ENCODE measurements at places on chromosomes 1 and 21.

- peak; percentile 98 for DNase-seq
Measured at GRCh38 chr1:150613061-150613920, 16.1 kb downstream of the ENSA start.

DNA sequence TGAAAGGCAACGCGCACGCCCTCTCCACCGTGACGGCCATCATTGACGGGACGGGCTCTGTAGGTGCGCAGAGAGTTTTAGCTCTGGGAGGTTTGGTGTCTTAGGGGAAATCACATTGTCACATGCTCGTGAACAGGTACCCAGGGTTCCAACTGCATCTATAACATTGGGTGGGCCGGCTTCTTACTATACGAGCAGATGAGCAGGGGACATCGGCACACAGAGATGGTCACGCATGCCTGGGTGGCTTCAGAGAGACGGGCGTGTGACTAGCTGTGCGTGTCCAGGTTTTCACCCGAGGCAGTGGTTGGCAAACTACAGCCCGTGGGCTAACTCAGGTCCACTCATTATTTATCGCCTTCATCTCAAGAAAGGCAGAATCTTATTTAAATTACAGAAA is 54.7 kb downstream of the SLC37A1 start:
- DNase-seq: no peak

DNA sequence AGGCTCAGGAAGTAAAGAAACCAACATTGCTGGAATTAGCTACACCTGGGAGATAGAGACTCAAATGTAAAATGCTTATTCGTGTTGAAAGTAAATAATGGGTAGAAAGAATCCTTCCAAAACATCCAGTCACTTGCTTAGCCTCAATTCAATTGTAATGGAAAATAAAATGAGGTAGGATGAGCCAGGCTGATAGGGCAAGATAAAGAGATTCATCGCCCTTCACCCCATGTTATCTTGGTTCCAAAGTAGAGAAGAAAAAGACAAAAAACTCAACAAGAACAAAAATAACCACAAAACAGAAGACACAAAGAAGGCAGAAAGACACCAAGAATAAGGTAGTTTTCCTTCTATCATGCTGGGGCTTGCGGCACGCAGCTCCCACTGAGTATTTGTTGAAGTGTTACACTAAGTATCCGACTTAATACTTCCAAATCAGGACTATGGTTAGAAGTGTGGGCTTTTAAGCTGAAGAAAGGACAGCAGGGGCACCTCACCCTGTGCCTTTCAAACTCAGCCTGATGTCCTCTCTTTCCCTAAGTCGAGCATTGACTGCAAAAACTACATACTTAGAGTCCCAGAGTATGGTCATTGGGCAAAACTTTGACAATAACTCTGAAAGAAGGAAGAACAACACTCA is 202.1 kb downstream of the VAV3 start:
- DNase-seq: no peak

- no peak for DNase-seq
Measured at GRCh38 chr1:15507278-15507677, 16.7 kb downstream of the CASP9 start.

GRCh38 chr1:25560788-25561187 is 17.4 kb downstream of the LDLRAP1 start:
- no peak for DNase-seq

DNA sequence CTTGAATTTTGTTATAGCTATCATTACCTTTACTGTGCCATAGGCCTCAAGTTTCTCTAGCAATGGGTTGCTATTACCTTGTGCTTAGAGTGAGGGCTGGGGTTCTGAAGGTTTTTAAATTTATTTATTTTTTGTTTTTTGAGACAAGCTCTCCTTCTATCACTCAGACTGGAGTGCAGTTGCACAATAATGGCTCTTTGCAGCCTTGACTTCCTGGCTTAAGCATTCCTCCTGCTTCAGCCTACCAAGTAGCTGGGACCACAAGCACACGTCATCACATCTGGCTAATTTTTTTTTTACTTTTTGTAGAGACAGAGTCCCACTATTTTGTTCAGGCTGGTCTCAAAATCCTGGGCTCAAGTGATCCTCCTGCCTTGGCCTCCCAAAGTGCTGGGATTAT is 41.5 kb downstream of the SNX27 start:
- DNase-seq: peak; percentile 89

GRCh38 chr1:10834770-10835412 is 38.4 kb upstream of the CASZ1 start:
- no peak for DNase-seq

- DNase-seq: no peak
Measured at GRCh38 chr1:66415281-66415680, 118.7 kb upstream of the SGIP1 start.

- no peak for DNase-seq
Measured at GRCh38 chr1:85449356-85449755, 15.6 kb downstream of the DDAH1 start.

DNA sequence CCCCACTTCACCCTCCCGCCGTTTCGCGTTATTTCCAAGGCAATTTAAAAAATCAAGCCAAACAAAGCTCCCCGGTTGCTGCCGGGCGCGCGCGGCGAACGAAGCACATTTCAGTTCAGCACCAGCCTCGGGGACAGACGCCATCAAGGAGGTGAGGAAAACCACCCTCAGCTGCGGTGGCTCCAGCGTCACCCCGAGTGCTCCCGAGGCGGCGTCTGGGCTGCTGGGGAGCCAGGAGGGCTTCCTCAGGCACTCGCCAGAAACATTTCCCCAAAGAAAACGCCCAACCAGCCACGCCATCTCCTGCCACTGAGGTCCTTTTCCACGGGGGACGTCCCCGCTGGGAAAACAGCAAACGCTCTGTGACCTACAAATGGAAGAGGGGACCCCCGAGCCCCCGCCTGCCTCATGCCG is 623 bp downstream of the GNG4 start:
- DNase-seq: peak; percentile 63

DNA sequence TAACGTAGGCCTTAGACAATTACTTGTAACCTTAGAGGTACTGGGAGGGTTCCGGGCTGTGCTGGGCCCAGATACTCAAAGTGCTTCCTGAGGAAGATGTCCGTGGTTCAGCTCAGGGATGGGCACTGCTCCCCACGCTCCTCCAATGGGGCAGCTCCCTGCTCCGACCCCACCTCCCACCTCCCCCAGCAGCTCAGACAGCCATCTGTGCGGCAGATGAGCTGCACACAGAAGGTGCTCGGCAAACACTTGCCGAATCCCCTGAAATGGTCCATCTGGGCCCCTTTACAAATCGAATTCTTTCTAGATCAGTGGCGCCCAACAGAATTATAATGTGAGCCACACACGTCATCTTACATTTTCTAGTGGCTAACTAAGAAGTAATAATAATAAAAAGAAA is 242.4 kb upstream of the RAB4A start:
- no peak for DNase-seq

DNA sequence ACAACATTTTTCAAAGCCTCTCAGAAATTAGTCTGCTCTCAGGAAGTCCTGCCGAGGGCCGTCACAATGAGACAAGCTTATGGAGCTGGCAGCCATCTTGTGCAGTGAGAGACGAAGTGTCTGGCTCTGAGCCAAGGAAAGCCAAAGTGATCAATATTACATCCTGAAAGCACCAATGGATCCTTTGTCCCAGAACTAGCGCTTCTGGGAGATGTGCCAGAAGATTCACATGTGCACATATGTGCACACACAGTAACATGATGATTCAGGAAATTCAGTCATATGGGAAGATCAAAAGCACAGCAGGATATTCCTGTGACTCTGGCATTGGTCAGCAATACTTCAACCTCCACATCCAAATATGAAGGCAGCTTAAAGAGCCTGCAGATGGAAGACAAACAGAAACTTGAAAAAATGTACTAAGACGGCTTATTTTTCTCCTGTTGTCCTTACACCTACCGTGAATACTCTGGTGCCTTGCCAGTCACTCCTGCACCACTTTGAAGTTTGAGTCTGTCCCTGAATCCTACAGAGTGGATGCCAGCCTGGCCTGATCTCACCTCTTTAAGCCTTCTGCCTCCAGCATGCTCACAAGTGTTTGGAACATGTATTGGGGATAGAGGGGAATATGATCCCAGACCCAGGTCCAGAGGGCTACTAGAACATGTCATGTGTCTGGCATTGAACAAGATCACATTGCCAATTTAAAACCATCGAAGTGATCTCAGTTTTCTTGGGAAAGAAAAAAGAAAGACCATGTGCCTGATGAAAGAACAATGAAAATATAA is 44.5 kb upstream of the PRRX1 start:
- DNase-seq: no peak

- DNase-seq: peak; percentile 67
Measured at GRCh38 chr1:232705815-232706575, 76.1 kb upstream of the SIPA1L2 start.

GRCh38 chr1:31733389-31734219 is 29.8 kb upstream of the COL16A1 start:
- no peak for DNase-seq

DNA sequence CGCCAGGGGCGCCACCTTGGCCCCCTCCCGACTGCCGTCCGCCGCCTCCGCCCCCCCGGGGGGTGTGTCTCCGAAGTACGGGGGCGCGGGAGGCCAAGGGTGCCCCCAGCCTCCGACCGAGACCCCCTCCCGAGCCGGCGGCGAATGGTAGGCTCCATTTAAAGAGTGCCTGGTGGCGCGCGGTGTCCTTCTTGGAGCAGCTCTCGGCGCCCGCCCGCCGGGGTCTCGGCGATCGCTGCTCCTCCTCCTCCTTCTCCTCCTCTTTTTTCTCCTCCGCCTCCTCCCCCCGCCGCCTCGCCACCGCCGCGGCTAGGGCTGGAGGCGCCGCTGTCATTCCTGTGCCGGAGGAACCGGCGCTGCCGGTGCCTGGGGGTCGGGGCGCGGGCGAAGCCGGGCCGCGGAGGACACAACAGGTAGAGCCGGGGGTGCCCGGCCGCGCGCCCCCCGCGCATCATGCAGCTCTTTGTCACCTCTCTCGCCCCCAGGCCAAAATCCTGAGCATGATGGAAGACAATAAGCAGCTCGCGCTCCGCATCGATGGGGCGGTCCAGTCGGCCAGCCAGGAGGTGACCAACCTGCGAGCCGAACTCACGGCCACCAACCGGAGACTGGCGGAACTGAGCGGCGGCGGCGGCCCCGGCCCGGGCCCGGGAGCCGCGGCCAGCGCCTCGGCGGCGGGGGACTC is at the start of gene KAZN:
Gene KAZN (plus strand): TSS at position 188 of the 685 bp plus-strand sequence.
- DNase-seq: no peak

GRCh38 chr1:110207831-110208230 is 2.3 kb upstream of the KCNC4 start:
- peak; percentile 57 for DNase-seq

DNA sequence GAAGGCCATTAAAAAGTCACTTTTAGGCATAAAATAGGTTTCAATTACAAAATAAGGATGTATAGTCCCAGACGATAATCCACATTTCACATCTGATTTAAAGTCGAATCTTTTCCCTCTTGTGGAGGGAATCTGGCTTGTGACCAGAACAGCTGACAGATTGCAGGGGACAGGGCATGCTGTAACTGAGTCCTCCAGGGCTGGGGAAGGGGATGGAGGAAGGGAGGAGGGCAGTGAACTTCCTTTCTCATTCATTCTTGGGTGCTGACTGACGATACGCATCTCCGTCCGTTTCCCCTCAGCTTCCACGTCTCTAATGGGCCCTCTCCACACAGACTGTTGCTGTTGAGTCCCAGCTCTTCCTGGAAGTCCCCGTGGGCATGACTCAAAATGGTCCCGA is 108.1 kb upstream of the CSF3R start:
- DNase-seq: no peak

GRCh38 chr1:100051893-100052292 is 80.8 kb downstream of the SASS6 start:
- DNase-seq: no peak

- DNase-seq: peak; percentile 34
Measured at GRCh38 chr21:18155508-18156193, 89.0 kb upstream of the CHODL start.

GRCh38 chr1:200224315-200224714 is 185.5 kb downstream of the ZNF281 start:
- DNase-seq: peak; percentile 27

DNA sequence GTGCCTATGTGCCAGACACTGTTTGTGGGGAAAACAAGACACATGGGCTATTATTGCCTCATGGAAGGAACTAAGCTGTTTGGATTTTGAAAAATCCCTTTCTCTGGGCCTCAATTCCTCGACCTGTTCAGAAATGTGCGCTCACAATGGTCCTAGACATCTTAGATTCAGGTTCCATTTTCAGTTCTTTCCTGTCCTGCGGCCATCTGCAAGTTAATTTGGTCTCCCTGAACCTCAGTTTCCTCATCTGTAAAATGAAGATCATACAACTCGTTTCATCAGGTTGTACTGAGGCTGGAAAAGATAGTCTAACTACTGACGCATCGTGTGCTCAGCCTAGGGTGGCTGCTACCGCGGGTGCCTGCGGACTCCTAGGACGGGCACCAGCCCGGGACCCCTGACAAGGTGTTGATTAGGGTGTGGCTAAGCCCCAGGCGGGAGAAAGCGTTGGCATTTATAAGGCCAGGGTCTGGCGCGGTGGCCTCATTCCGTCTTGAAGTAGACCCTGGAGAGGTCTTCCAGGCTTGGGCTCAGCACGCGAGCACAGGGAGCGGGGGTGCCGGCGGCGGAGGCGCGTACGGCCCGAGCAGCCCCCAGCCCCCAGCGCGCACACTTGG is 493 bp upstream of the ELOA start:
- peak; percentile 17 for DNase-seq

- no peak for DNase-seq
Measured at GRCh38 chr1:158290321-158290844, 660 bp downstream of the CD1C start.

DNA sequence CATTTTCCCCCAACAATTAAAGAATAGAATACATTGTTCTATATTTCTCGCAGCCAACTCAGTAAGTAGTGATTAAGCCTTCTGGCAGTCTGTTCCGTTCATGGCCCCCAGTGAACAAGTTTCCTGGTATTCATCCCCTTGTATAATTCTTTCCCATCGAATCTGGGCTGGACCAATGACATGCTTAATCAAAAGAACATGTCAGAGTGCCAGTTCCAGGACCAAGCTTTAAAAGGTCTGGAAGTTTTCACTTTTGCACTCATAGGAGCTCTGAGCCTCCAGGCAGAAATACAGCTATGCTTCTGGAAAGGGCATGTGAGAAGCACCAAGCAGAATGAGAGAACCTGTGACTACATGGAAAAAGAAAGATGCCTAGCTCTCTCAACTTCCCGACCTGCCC is 22.5 kb upstream of the DPYD start:
- peak; percentile 66 for DNase-seq

DNA sequence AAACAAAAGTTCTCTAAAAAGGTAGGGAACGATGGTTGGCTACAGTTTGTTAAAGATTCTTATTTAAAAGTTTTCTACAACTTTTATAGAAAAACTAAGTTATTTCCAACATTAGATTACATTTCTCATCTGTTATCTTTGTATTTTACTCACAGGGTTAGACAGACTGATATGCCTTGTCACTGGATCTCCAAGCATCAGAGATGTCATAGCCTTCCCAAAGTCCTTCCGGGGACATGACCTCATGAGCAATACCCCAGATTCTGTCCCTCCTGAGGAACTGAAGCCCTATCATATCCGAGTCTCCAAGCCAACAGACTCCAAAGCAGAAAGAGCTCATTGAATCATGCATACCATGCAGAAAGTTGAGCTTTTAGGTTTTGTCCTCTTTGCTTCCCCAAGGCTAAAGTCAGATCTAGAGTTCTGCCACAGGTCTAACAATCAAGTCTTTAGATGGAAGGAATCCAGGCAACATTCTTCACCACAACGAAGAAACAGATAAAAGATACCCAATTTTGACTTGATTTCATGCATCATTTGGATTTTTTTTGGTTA is 10.3 kb downstream of the GAS5 start:
- no peak for DNase-seq

- peak; percentile 81 for DNase-seq
Measured at GRCh38 chr1:208107425-208108212, 136.6 kb downstream of the PLXNA2 start.

GRCh38 chr1:19715334-19716203 is 50.9 kb downstream of the HTR6 start:
- DNase-seq: peak; percentile 97

Data from fibroblast of pulmonary artery (primary cell).